CD4-positive, alpha-beta T cell treated with Interleukin-15 for 4 hours (primary cell): ENCODE measurements at places on chromosomes 6 and 20.

DNA sequence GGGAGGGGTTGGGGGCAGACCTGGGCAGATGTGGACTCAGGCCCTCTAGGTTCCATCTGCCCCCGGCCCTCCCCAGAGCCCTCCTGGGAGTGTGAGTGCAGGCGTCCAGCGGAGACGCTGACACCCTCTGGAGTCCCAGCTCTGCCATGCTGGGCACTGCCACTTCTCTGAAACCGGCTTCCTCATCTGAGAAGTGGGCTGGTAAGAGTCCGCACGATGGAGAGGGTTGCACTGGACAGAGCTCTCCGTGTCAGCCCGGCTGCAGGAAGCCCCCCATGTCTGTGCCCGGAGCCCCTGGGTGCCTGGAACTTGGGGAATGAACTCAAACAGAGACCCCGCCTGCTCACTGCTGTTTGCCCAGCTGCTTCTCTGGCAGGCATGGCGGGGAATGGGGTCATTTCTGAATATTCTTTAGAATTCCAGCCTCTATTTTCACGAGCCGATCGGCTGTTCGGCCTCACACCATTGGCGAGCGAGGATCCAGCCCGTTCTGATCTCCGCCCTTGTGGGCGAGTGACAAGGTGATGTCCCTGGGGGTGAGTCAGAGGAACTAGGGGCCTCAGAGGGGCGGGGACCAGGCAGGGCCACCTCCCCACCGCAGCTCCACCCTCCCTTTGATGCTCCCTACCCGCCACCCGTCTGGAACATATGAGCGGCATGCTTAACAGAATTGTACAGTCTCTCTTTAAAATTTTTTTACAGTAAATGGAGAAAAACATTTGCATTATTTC is 47.8 kb upstream of the GATA5 start:
- peak; percentile 25 for DNase-seq

GRCh38 chr6:48777411-48777810 is 666.4 kb upstream of the PTCHD4 start:
- no peak for DNase-seq

DNA sequence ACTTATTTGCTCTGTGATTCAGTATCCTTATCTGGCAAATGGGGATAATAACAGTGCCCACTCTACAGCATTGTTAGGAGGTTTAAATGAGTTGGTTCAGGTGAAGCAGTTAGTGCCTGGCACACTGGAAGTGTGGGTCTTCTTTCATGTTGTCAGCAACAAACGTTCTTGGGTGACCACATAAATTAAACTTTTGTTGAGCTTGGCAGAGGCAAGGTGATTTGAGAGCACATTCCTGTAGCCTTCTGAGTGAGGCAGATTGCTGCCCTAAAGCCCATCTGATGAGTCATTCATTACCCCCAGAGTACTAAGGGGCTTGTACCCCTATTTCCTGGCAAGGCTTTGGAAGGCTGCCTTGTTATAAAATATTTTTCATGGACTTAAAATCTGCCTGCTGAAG is 25.8 kb downstream of the SEC23B start:
- DNase-seq: no peak

DNA sequence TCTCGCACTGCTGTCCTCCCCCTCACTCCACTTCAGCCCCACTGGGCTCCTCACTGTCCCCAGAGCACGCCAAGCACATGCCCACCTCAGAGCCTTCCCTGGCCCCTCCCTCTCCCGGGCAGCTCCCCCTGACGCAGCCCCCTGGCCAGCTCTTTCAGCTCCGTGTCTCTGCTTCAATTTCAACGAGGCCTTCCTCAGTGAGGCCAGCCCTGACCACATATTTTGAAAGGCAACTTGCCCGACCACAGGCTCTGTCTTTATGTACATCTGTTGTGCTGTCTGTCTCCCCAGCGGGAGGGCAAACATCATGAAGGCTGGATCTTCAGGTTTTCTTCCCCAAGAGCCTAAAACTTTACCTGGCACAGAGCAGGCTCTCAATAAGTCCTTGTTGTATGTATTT is 44.6 kb downstream of the JPH2 start:
- DNase-seq: no peak

GRCh38 chr20:46545077-46545826 is 5.2 kb downstream of the OCSTAMP start:
- DNase-seq: peak; percentile 19

GRCh38 chr6:135126034-135126433 is 55.1 kb upstream of the MYB start:
- no peak for DNase-seq

- DNase-seq: no peak
Measured at GRCh38 chr6:34000281-34000680, 145.6 kb downstream of the GRM4 start.

GRCh38 chr20:46993465-46994095 is 98.9 kb downstream of the EYA2 start:
- DNase-seq: no peak

DNA sequence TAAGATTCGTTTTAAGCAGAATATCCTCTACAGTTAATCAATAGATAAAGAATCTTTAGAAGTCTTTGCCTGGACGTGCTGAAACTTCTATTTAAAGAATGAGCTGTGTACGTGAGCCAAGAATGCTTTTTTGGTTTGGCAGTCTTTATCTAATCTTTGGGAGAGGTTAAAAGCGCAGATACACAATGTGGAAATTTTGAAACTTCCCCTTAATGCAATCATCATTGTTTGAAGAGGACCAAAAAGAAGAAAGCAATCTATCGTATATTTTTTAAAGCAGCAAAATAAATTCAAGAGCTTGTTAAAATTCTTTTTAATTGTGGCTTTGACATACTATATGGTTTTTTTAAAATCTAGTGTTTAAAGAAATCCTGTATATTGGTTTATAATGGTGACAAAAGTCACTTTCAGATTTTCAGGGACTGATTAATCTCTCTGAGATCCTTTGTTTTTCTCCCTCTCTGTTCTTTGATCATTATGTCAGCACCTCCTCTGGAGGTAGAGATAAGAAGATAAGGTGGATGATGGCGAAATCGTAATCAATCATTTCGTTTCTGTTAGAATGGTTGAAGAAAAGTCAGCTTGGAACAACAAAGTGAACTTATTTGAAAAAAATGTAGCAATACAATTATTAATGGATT is 92.1 kb upstream of the FAM184A start:
- no peak for DNase-seq

DNA sequence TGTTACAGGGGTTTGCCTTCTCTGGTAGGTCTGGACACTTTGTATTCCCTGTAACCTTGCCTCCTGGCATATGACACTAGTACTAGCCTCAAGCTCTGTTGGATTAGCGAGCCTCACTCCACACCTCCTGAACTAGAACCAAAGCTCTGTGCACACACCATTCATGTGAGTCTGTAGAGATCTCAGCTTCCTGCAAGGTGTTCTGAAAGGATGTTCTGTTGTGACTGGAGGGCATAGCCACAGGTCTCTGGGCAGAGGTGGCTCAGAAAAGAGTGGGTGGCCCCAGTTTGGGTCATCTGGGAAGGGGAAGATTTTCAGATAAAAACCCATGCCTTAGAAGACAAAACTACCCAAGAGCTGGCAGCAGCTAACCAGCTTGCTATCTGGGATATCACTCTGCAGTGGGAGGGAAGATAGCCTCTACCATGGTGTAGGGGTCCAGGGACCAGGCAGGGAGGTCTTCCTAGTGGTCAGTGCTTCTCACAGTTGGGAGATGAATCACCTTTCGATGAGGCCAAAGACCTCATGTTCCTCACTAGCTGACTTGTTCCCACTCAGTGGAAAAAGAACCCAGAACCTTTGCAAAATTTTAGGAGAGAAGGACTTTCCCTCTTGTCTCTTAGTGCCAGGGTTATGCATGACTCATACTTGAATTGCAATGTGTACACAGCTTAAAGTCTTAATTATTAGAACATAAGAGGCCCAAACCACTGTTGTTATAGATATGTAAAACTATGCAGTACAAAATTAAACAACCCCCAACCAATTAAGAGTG is 41.4 kb downstream of the HLA-F start:
- no peak for DNase-seq

DNA sequence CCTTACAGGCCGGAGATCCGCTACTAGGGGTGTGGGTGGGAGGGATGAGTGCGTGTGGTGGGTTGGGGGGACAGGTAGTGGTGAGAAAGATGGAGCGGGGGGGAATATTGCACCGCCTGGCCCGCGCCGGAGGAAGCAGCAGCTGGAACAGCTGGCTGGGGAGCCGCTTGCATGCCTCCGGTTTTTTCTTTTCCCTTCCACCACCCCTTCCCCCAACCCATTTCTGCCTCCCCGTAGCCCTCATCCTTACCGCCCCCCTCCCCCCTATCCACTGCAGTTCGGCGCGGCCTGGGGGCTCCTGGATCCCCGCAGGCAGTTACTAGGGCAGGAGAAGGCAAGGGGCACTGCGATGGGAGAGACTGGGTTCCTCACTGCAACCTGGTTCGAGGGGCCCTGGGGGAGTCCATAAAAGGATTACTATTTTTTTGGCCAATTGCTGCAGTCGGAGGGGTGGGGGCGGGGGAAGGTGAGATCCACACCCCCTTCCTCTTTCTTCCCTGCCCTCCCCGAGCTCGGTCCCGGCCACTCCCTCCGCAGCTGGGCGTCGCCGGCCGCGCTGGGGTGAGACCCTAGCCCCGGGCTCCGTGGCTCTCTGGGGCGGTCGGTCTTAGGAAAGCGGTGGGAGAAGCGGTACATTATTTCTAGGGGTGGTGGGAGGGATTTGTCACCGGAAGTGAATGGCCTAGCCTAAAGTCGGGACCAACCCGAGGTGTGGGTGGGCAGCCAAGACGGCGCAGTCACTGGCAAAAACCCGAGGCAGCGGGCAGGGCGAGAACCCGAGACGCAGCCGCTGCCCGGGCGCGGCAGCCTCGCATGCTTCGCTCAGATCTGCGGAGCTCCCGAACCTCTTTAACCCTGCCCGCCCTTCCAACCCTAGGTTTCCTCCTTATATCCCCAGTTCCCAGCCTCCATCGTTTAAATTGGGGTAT is 824 bp upstream of the TBCC start:
- DNase-seq: peak; percentile 90

- DNase-seq: no peak
Measured at GRCh38 chr6:169979873-169980432, 228.5 kb downstream of the ERMARD start.

- no peak for DNase-seq
Measured at GRCh38 chr6:113500221-113500620, 356.9 kb upstream of the MARCKS start.

- DNase-seq: no peak
Measured at GRCh38 chr6:89605861-89606260, 32.7 kb downstream of the LYRM2 start.
